CD8-positive, alpha-beta memory T cell (primary cell): ENCODE measurements at places on chromosomes 16 and 17. TPM values are rescaled to one million over a fixed set of nuclear protein-coding genes. Genes with fewer than 3 reads are reported as not detected.
A peak's percentile ranks its signal among the peaks of the same experiment; 100 is the strongest.

Gene SOX8
- polyA plus RNA-seq: 0.39 TPM

Gene SLFN14
- 0.13 TPM for polyA plus RNA-seq

Gene POLR2C
- 36.1 TPM for polyA plus RNA-seq

Gene CSH1
- not detected for polyA plus RNA-seq

Gene KRT32
- polyA plus RNA-seq: not detected

Gene TNS4
- 0.41 TPM for polyA plus RNA-seq

Gene SDR42E1
- 1.9 TPM for polyA plus RNA-seq

Gene IRX6
- not detected for polyA plus RNA-seq

Gene MYH8
- not detected for polyA plus RNA-seq

Gene FGF11
- polyA plus RNA-seq: 0.12 TPM

Gene TBC1D3K
- not detected for polyA plus RNA-seq

Gene OTOA
- polyA plus RNA-seq: not detected

Gene CCDC78
- 0.53 TPM for polyA plus RNA-seq

Gene CASKIN1
- not detected for polyA plus RNA-seq

Gene MSLN
- not detected for polyA plus RNA-seq

DNA sequence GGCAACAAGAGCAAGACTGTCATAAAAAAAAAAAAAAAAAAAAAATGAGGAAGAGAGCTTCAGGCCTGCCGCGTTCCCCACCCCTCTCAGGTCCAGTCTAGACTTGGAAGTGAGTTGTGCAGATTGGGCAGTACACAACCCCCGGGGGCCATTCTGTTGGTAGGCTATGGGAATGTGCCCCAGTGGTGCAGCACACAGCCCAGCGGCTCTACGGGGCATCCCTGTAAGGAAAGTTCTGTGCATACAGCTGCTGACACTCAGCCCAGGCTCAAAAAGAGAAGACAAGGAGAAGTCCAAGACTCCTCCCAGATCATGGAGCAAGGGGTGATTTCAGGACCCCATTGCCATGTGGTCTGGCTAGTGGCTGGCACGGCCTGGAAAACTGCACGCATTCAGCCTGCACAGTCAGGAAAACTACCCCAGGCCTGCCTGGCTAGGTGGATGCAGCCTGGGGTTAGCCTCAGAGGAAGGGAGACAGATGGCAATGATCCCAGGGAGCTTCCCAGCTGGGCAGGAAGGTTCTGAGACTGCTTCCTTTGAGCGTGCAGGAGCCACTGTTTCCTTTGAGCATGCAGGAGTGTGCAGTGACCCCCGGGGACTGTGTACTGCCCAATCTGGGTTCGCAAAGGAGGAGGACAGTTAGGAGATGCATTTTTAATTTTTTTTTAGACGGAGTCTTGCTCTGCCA lies 44.8 kb downstream of the PECAM1 start:
- no peak for DNase-seq

- peak; percentile 13 for DNase-seq
Observed at GRCh38 chr16:67393111-67393787, at the start of gene TPPP3. TPPP3 (minus strand) TSS chr16:67393498; CDS start chr16:67391111, 2,387 bp downstream.

DNA sequence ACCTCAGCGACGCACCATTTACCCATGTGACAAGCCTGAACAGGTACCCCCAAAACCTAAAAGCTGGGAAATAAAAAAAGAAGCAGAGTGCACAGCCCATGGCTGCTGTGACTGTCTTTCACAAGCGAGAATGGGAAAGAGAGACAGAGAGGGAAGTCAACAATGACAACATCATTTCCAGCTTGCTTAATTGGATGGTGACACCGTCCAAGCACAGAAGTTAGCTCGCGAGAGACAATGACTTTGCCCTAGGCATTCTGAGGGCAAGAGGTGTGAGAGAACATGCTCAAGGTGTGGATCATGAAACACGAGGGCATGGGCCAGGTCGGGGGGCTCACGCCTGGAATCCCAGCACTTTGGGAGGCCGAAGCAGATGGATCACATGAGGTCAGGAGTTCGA lies 19.3 kb upstream of the NSMCE1 start:
- no peak for DNase-seq

DNA sequence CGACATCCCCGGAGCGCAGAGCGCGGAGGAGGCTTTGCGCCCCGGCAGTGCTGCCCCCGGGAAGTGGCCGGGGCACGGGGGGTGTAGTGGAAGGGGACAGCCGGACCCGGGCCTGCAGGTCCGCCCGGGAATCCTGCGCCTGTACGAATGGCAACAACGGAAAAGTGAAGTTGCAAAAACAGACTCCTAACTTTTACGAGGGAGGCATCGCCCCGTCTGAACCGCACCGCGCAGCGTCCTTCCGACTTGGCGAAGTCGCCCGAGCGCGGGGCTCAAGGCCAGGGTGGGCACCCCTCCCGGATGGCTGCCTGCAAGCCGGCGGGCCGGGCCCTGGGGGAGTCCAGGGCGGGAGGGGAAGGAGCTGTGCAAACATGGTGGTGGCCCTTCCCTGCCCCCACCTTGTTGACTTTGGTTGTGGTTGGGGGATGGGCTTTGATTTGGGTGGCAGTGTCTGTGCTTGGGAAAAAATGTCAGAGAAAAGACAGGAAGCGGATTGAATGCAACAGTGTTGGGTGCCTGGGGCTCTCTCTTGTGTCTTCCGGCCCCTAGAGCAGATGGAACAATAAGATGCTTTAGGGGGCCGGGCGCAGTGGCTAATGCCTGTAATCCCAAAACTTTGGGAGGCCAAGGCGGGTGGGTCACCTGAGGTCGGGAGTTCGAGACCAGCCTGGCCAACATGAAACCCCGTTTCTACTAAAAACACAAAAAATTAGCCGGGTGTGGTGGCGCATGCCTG lies 675 bp downstream of the RNF213 start:
- peak; percentile 47 for DNase-seq

DNA sequence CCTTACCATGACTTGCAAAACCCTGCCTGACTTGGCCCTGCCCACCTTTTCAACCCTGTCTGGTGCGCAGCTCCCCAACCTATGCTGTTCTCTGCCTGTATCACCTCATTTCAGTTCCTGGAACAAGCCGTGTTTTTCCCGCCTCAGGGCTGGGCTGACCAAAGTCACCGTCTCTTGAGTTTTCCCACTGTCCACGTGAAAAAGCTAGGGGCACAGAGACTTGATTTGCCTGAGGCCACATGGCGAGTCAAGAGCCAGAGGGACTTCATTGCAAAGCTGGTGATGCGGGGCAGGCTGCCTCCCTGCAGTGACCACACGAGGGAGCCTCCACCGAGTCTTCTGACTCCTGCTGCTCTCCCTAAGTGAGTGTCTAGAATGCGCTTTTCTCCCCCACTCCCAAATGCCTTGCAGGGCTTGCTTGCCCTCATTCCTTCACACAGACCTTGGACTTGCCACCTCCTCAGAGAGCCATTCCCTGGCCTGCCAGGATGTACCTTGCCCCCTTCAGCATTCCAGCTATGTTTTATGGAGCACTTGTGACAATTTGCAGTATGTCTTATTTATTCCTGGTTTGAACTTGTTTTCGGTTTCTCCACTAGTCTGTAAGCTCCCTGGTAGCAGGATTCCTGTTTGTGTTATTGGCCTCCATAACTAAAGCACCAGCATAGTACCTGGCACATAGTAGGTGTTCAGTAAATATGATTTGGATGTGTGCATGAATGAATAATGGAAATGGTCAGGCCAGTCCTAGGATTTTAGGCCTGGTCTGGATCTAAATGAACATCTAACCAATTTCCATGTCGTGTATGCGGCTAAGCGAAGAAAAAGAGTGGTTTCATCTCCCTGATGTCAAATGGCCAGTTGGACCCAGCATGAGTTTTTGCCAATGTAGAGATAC lies 252.3 kb downstream of the SNX29 start:
- peak; percentile 7 for DNase-seq

GRCh38 chr16:21982108-21982507 lies 18.8 kb downstream of the PDZD9 start:
- no peak for DNase-seq

DNA sequence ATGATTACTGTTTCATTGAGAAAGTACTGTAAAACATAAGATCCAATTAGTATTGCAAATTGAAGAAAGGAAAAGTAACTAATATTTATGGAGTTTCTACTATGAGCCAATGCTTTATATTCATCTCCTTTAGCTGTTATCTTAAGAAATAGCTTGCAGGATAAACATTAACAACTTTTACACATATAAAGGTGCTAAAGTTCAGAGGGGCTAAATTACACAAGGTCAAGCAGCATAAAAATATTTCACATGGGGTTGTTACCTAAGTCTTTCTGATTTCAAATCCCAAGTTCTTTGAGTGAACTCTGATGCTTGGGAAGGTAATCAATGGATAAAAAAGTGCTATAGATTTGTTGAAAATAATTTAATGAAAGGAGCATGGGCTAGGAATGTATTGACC lies 765.5 kb downstream of the CDH8 start:
- DNase-seq: no peak

GRCh38 chr16:19733551-19733950 lies 15.5 kb downstream of the IQCK start:
- DNase-seq: no peak

DNA sequence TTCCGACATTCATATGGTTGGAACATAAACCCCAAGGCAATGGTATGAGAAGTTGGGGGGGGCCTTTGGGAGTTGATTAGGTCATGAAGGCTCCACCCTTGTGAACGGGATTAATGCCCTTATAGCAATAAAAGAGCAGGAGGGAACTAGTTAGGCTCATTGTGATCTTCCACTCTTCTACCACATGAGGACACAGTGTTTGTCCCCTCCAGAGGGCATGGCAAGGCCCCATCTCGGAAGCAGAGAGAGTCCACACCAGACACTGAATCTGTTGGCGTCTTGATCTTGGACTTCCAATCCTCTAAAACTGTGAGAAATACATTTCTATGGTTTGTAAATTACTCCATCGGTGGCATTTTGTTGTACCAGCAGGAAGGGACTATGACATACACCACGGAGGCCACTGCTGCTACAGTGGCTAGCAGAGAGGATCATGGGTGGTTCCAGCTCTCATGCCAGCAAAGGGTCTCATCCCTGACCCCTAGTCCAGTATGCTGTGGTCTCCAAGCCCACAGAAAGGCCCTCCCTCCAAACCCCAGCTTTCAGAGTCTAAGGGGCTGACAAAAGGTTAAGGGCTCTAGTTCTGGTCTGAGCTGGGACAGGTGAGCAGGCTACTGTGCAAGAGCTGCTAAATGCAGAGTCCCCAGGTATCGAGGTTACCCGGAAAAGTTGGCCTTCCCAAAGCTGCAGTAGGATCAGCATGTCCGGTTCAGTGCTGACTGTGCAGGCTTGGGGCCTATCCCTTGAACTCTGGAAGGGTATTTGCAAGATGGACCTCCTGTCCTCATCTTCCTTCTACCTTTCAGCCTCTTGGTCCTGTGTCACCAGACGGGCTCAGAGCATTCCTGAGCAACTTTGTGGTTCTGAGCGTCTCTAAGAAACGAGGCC lies 12.2 kb downstream of the CCR7 start:
- no peak for DNase-seq

- DNase-seq: no peak
Observed at GRCh38 chr17:72726936-72727335, 365.6 kb downstream of the SLC39A11 start.

- DNase-seq: peak; percentile 38
Observed at GRCh38 chr16:22318690-22319358, 21.6 kb downstream of the POLR3E start.

DNA sequence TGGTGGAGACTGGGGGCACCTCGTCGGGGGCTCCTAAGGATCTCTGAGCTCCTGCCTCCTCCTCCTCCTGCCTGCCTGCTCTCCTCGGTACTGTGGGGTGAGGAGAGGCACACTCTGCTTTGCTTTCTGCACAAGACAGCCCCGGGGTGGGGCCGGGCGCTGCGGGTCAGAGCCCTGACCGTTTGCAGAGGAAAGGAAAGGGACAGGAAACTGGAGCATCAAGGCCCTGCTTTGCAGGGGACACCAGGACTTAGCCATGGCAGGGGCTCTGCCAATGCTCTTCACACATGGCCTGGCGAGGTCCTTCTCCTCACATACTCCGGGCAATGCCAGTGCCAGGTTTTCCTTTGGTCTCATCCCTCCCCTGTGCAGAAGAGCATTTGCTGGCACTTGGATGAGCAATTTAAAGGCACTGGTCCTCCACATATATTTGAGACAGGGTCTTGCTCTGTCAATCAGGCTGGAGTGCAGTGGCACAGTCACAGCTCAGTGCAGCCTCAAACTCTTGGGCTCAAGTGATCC lies 23.8 kb upstream of the DOC2B start:
- DNase-seq: no peak

GRCh38 chr16:19507867-19508266 lies 14.0 kb downstream of the GDE1 start:
- no peak for DNase-seq

GRCh38 chr16:450785-451512 lies 25.5 kb downstream of the RAB11FIP3 start:
- DNase-seq: no peak
